Muscle of leg (tissue), 16 donors: ENCODE measurements at places on chromosomes 16 and 17. TPM values are rescaled to one million over a fixed set of nuclear protein-coding genes. Genes with fewer than 3 reads are reported as not detected.

DNA sequence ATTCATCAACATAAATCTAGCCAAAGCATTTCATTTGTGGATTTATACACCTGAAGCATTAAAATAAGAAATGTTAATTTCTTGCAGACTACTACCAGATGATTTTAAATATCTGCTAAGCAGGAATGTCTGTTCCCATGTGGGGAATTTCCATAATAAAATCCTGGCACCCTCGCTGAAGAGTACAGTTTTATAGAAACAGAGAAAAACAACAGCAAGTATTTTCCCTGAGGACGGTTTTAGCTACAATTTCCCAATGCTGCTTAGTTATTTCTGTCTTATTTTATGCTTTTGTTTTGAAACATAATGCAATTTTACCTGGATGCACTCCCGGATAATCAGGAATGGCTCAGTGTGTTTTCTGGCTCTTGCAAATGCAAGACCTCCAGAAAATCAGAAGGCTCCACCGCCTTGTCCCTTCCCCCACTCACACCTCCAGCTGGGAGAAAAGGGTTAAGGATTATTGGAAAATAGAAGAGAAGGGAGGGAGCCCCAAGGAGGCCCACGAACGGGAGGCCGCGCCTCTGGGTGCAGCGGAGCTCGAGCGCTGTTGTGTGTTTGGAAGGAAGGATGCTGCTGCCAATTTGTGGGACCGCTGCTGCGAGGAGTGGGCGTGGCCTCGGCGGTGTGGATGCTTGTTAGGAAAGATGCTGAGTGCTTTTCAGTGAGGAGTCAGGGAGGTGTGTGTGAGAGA lies at the start of gene CNTNAP4:
TSS of gene CNTNAP4 (plus strand) at position 657 of the 694 bp plus-strand sequence. CDS start 262 bp downstream, outside the sequence.
- DNase-seq, result peak; percentile 95

DNA sequence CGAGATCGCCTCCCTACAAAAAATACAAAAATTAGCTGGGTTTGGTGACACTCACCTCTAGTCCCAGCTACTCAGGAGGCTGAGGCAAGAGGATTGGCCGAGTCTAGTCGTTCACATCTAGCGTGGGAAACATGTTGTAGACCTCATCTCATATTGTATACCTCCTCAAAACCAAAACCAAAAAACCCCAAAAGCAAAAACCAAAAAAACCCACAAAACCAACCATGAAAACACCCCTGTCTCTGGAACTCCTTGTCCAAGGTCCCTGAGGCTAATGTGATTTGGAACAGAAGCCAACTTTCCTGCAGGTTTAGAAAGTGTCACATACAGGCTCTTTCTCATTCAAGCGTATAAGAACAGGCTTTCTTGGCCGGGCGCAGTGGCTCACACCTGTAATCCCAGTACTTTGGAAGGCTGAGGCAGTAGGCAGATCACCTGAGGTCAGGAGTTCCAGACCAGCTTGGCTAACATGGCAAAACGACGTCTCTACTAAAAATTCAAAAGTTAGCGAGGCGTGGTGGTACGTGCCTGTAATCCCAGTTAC lies 29.0 kb downstream of the RAB11FIP3 start:
- no peak for DNase-seq

GRCh38 chr16:2692251-2692947 lies 10.1 kb downstream of the KCTD5 start:
- DNase-seq, result peak; percentile 84

GRCh38 chr17:47276868-47277267 lies 23.2 kb downstream of the ITGB3 start:
- DNase-seq, result peak; percentile 96

DNA sequence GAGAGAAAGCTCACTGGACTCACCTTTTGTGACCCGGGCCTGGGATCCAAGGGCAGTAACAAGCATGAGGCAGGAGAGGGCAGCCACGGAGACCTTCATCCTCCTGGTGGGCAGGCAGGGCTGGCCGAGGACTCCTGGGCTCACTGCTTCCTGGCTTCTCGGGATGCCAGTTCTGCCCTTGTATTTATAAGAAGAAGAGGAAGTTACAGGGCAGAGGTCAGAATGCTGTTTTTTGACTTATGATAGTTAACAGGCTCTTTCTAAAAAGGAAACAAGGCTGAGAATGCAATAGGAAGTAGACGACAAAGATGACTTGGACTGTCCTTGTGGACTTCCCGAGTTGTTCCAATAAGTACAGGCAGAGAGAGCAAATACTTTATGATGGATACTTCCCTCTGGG lies at the start of gene CCL23:
TSS of gene CCL23 (minus strand) at position 174 of the 400 bp plus-strand sequence. CDS start at position 99, 75 bp downstream.
- peak; percentile 52 for DNase-seq

DNA sequence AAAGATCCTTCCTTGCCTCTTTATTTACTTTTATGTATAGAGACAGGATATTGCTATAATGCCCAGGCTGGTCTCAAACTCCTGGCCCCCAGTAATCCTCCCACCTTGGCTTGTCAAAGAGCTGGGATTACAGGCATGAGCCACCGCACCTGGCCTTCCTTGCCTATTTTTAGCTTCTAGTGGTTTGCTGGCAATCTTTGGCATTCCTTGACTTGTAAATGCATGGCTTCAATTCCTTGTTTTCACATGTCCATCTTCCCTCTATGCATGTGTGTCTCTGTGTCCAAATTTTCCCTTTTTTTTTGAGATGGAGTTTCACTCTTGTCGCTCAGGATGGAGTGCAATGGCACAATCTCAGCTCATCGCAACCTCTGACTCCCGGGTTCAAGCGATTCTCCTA lies 22.5 kb downstream of the HEXIM2 start:
- no peak for DNase-seq

DNA sequence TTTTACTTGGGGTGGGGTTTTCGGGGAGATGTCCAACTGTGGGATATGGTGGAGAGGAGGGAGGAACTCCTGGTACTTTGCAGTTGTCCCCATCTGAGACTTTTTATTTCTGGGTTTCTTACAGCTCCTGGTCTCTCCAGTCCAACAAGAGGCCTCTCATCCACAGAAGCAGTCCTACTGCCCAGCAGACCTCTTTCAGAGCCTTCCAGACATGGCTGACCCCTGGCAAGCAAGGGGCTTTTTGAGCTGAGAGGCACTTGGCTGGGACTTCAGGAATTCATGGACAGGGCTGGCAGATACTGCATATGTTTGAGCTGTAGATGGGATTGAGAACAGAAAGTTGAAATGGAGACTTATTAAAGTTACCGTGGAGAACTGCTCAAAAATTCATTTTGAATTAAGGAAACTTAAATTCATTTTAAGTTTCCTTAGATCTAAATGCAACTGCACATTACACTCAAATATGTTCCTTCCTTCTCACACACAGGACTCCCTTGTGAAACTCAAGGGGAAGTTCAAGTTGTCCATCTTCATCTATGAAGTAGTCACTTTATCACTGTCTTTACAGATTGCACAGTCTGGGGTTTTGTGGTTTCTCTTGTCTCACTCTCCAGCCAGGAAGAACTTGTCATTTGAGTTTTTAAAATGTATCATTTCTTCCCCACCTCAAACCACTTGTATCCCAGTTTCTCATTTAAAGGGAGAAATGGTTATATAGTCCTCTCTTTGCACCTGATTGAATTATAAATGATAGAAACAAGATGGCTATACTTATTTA lies 1.1 kb downstream of the LASP1NB start:
- no peak for DNase-seq

DNA sequence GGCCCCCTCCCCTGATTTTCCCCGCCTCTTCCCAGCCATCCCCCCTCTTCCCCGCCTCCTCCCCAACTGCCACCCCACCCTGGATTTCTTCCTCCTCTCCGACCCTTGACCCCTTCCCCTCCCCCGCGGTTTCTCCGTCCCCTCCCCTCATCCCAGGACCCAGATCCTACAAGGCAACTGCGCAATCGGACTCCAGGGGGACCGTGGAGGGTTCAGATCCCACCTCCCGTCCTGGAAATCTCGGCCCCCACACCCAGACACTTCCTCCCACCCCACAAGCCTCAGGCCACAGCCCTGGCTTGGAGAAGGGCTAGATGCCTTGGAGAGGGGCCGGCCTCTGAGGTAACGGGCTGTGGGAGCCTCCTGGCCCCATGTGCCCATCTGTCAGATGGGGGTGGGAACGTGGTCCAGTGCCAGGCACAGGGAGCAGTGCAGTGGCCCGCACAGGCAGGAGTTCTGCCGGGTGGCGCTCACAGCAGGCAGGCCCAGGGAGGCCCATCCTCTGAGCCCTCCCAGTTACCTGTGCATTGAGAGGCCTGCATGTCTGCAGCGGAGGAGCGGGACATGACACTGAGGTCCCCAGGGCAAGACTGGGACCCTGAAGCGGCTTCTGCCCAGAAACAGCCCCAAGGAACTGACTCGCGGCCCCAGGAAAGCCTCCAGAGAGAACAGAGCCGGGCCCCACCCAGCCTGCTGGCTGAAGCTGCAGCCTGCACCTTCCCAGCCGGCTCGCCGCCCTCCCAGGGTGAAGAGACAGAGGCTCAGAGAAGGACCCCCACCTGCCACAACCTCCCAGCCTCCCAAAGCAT lies 16.7 kb downstream of the ZNF423 start:
- DNase-seq, result peak; percentile 36

GRCh38 chr16:86095131-86095752 lies 196.3 kb downstream of the IRF8 start:
- DNase-seq, result no peak

- peak; percentile 39 for DNase-seq
Observed at GRCh38 chr17:76969598-76970172, 101.5 kb downstream of the MGAT5B start.

DNA sequence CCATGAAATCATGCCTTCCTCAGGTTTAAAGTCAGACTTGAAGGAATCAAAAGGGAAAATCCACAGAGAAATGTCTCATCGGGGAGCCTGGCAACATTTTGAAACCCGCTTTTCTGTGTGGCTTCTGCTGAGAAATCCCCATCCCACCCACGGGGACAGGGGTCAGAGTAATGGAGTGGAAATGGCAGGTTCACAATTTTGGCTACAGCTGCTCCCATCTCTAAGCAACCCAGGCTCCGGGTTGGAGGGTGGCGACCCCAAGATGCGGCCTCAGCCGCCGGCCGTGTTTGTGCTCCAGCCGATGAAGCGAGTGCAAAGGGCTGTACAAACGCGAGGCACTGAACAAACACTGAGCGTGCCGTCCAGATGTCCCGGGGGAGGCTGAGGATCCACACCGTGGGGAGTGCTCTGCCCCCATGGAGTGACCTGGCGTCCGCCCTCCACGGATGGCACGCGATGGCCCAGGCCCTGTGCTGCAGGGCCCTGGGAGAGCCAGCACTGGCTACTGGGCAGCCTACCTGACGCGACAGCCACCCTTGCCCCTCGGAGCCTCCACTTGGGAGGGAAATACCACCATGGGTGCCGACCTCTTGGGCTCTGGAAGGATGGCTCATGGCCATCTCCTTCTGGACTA lies 22.2 kb downstream of the SLC43A2 start:
- no peak for DNase-seq

DNA sequence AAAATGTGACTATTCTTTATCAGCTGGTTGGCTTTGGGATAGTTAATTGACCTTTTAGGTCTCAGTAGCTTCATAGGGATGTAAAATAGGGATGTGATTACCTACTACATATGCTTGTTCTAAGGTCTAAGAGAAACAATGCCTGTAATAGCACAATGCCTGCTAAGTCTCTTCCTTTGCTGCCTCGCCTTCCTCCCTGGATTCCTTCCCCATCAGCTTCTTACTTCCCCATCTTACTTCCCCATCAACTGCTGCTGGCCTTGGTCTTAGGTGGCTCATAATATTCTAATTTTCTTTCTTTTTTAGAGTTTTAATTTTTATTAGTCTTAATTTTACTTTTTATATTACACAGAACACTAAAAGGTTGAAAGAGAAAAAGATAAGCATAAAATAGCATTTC lies 59.2 kb upstream of the GOT2 start:
- DNase-seq, result no peak

The SCARF1 gene
- 7.0 TPM for polyA plus RNA-seq

The TP53TG3 gene
- not detected for polyA plus RNA-seq

The RGS11 gene
- polyA plus RNA-seq, result 0.95 TPM

The DPEP3 gene
- polyA plus RNA-seq, result not detected

The ARL5C gene
- polyA plus RNA-seq, result 0.53 TPM
